ENCODE measurements at places on chromosomes 4 and X. TPM values are rescaled to one million over a fixed set of nuclear protein-coding genes. Genes with fewer than 3 reads are reported as not detected.

MAGEA3 gene
- not detected for total RNA-seq

F8 gene
- 26.5 TPM for total RNA-seq

HADH gene
- 134 TPM for total RNA-seq

BEX4 gene
- 51.2 TPM for total RNA-seq

ASIC5 gene
- not detected for total RNA-seq

XAGE1A gene
- total RNA-seq = not detected

MAMLD1 gene
- total RNA-seq = 2.2 TPM

NFXL1 gene
- 12.8 TPM for total RNA-seq

BEX1 gene
- 2.4 TPM for total RNA-seq
